ENCODE measurements at places on chromosomes 3 and 15. TPM values are rescaled to one million over a fixed set of nuclear protein-coding genes. Genes with fewer than 3 reads are reported as not detected.

The NR1D2 gene
- 41.0 TPM for total RNA-seq

The EBLN2 gene
- total RNA-seq: 6.4 TPM

The UNC45A gene
- 85.3 TPM for total RNA-seq

The CACNA1D gene
- under 0.01 TPM for total RNA-seq

The PSMD2 gene
- 872 TPM for total RNA-seq

The VILL gene
- 2.3 TPM for total RNA-seq

The RARRES1 gene
- total RNA-seq: 1.9 TPM

The OIP5 gene
- 4.1 TPM for total RNA-seq

The ANKUB1 gene
- total RNA-seq: not detected

The PFKFB4 gene
- 16.1 TPM for total RNA-seq

The LMCD1 gene
- total RNA-seq: 50.0 TPM

The CNTN4 gene
- total RNA-seq: under 0.01 TPM

The EXOSC7 gene
- total RNA-seq: 96.9 TPM

The FAM227B gene
- total RNA-seq: 1.8 TPM

The CHP1 gene
- total RNA-seq: 94.2 TPM

The HTR3E gene
- not detected for total RNA-seq

The DZIP1L gene
- total RNA-seq: 21.4 TPM

The CYB561D2 gene
- 26.1 TPM for total RNA-seq

The HMG20A gene
- 25.3 TPM for total RNA-seq
